A549 treated with RU486 at 1 μM for 4 hours (cell line): ENCODE measurements at places on chromosomes 16 and 17. TPM values are rescaled to one million over a fixed set of nuclear protein-coding genes. Genes with fewer than 3 reads are reported as not detected.

The TAC4 gene
- total RNA-seq: not detected in 5 replicates

The ANKS3 gene
- 22.1 to 26.7 TPM (median 25.3 TPM) in 5 replicates for total RNA-seq

The HBA1 gene
- 0.55 to 1.8 TPM (median 1.1 TPM) in 4 of 5 replicates, not detected in the other for total RNA-seq

The RNF222 gene
- total RNA-seq: not detected in 5 replicates

The KCNJ16 gene
- 0.03 to 0.21 TPM (median 0.10 TPM) in 5 replicates for total RNA-seq

The MYH8 gene
- not detected in 5 replicates for total RNA-seq

The SLC47A1 gene
- 22.6 to 26.0 TPM (median 22.8 TPM) in 5 replicates for total RNA-seq

The MYL4 gene
- total RNA-seq: 0.17 TPM in 1 of 5 replicates, not detected in the others

The FAM171A2 gene
- 2.4 to 5.2 TPM (median 3.8 TPM) in 5 replicates for total RNA-seq

The GCGR gene
- total RNA-seq: 0.13 to 0.36 TPM (median 0.17 TPM) in 4 of 5 replicates, not detected in the other

The GNPTG gene
- 22.0 to 35.1 TPM (median 34.2 TPM) in 5 replicates for total RNA-seq

The SOX15 gene
- 0.16 to 0.30 TPM (median 0.19 TPM) in 5 replicates for total RNA-seq

The ZACN gene
- 0.07 to 0.51 TPM (median 0.27 TPM) in 5 replicates for total RNA-seq

The ZNF747 gene
- 2.5 to 4.4 TPM (median 4.0 TPM) in 5 replicates for total RNA-seq

The ZFPM1 gene
- total RNA-seq: 5.6 to 9.4 TPM (median 8.7 TPM) in 5 replicates

The TBC1D3G gene
- 0.07 TPM in 1 of 5 replicates, not detected in the others for total RNA-seq

The IKZF3 gene
- not detected in 5 replicates for total RNA-seq

The CETP gene
- not detected in 5 replicates for total RNA-seq

The DPEP3 gene
- not detected in 5 replicates for total RNA-seq

The CASKIN1 gene
- 0.26 to 0.95 TPM (median 0.49 TPM) in 5 replicates for total RNA-seq

The CCDC200 gene
- total RNA-seq: not detected in 5 replicates

The TEKT1 gene
- total RNA-seq: 0.06 to 0.12 TPM in 2 of 5 replicates, not detected in the others

The NLRC3 gene
- total RNA-seq: 0.01 TPM in 1 of 5 replicates, not detected in the others

The C16orf96 gene
- total RNA-seq: not detected in 5 replicates

The ITGB3 gene
- 3.5 to 5.8 TPM (median 5.1 TPM) in 5 replicates for total RNA-seq

The WFIKKN1 gene
- 0.10 to 0.23 TPM (median 0.13 TPM) in 5 replicates for total RNA-seq

The CTRB1 gene
- total RNA-seq: not detected in 5 replicates

The KRTAP17-1 gene
- total RNA-seq: not detected in 5 replicates

The APOBR gene
- total RNA-seq: 0.06 to 0.10 TPM (median 0.07 TPM) in 5 replicates

The VPS25 gene
- total RNA-seq: 124 to 132 TPM (median 125 TPM) in 5 replicates

The TBC1D3D gene
- 0.11 to 0.13 TPM in 2 of 5 replicates, not detected in the others for total RNA-seq

The CCL2 gene
- 30.2 to 48.2 TPM (median 35.8 TPM) in 5 replicates for total RNA-seq

The SUPT6H gene
- 69.2 to 74.1 TPM (median 72.2 TPM) in 5 replicates for total RNA-seq
